ENCODE measurements at places on chromosomes 13 and 19.

DNA sequence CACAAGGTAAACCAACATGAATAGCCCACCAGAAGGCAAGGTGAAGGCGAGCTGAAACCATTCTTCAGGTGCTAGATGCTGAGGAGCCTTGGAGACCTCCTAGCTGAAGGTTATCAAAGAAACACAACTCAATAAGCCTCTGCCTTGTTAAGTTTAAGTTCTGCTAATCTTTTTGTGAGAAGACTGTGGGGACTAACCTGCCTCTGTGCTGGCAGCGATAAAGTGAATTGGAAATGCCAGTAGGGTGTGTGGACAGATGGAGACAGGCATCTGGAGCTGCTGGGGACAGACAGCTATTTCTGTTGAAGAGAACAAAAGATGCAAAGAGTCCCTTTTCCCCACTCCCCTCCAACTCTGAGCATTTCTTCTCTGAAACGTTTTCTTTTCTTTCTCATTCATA lies 33.5 kb upstream of the FLT1 start:
- no peak for DNase-seq

DNA sequence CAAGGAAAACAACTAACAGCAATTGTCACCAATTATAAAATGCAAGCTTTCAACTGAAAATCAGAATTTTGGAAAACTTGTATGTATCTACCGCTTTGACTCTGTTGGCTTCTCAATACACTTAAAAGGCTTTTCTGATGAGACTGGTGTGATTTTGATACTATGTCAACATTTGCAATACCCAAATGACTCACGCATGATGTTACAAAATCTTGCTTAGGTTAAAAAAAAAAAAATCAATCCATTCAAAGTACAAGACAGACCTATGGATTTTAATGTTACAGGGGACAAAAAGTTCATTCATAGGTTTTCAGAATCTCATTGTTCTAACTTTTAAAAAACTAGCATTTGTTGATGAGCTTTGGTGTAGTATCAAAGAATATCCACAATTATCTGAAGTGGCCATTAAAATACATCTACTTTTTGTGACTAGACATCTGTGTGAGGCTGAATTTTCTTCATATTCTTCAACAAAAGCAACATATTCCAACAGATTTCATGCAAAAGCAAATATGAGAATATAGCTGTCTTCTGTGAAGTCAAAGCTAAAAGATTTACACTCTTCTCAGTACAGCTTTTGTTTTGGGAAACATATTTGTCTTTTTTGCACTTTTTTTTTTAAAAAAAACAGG lies 10.7 kb downstream of the ELF1 start:
- DNase-seq, result no peak

DNA sequence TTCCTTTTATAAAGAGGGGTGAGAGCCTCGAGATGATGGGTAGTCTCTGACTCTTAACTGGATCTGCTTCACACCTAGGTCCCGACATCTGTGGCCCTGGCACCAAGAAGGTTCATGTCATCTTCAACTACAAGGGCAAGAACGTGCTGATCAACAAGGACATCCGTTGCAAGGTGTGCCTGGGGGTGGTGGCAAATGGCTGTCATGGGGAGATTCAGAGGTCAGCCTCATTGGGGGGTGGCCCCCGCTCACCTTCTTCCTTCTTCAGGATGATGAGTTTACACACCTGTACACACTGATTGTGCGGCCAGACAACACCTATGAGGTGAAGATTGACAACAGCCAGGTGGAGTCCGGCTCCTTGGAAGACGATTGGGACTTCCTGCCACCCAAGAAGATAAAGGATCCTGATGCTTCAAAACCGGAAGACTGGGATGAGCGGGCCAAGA lies 1.6 kb downstream of the CALR start:
- no peak for DNase-seq

GRCh38 chr13:99439048-99439447 lies 62.2 kb upstream of the TM9SF2 start:
- no peak for DNase-seq

GRCh38 chr13:44234566-44234965 lies 139.1 kb upstream of the SERP2 start:
- DNase-seq, result no peak

- no peak for DNase-seq
Observed at GRCh38 chr13:88887045-88887662, 1216.0 kb downstream of the SLITRK5 start.

DNA sequence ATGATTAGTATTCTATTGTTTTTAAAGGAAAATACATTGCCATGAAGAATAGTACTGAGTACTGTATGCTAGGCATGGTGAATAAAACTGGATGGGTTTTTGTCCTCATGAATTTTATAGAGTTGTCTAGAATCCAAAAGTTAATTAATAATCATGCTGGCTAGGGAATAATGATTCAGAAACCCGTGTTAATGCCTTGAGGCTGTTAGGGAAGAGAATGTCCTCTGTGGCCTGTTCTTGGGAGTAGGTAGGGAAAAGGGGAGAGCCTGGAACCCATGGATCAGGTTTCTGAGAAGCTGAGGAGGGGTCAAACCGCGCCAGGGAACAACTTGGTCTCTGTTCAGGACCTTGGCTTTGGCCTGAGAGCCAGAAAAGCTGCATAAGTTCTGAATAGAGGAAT lies 1376.3 kb upstream of the SLC10A2 start:
- DNase-seq, result no peak

DNA sequence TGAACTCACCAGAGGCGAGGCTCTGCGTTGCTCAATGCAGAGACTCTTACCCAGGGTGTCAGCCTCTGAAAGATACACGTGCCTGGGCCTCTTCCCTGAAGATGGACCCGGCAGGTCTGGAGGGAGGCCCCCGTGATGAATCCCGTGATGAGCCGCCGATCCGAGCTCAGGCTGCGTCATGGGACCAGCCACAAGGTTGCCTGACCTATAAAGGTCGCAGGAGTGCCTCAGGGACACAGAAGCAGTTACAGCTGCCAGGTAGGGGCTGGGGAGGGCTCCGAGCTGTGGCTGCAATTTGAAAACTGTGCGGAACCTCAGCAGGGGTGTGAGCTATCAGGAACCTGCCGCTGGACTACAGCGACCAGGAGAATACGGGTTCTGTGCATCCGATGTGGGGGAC lies 10.5 kb upstream of the ATP11A start:
- no peak for DNase-seq

DNA sequence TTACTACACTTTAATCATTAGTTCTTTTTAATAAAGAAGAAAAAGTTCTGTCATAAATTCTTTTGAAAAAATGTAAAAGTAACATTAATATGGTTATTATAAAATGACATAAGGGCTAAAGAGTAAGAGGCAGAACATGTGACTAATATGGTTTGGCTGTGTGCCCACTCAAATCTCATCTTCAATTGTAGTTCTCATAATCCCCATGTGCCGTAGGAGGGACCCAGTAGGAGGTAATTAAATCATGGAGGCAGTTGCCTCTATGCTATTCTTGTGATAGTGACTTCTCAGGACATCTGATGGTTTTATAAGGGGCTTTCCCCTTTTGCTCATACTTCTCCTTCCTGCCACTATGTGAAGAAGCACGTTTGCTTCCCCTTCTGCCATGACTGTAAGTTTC lies 104.5 kb downstream of the UGGT2 start:
- no peak for DNase-seq

DNA sequence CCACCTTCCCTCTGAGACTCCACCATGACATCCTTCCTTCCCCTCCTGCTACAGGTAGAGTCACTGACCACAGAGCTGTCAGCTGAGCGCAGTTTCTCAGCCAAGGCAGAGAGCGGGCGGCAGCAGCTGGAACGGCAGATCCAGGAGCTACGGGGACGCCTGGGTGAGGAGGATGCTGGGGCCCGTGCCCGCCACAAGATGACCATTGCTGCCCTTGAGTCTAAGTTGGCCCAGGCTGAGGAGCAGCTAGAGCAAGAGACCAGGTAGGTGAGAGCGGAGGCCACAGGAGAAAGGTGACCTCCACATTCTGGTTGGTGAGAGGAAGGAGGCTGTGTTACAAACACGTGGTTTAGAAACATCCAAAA lies 27.6 kb downstream of the KCNC3 start:
- DNase-seq, result no peak

GRCh38 chr19:17915940-17916593 lies 16.7 kb upstream of the CCDC124 start:
- DNase-seq, result no peak

DNA sequence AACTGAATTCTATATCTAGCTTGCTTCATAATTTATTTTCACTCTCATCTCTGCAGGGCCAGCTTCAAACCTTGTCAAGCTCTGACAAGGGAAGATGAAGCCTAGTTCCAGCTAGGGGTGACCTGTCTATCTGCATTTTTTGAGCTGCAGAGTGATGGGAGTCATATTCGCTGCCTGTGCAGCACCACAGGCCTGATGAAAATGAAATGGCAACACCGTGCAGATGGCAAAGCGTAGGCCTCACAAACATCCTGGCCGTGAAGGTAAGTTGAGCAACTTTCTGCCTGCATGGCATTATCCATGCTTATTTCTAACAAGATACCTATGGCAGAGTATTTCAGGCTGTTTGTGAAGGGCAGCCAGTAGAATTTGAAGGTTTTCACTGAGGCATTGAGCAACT lies 86.4 kb upstream of the C1QTNF9B start:
- no peak for DNase-seq

GRCh38 chr13:106099765-106100164 lies 435.7 kb downstream of the EFNB2 start:
- no peak for DNase-seq

DNA sequence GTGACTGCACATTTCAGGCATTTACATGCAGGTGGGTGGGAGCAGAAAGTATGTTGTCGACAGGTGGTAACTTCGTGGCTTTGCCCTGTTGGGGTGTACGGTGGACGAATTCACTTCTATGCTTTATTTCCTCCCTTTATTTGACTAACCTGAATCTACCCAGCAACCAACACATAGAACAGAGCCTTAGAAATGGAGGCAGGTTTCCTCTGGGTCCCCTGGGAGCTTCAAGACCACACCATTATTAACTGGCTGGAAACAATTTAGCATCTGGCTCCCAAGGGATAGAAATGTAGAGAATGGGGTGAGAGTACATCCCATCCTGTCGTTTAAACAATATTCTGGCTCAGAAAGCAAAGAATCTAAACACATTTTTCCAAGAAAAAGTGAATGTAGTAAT lies 244.4 kb downstream of the DLEU7 start:
- no peak for DNase-seq

DNA sequence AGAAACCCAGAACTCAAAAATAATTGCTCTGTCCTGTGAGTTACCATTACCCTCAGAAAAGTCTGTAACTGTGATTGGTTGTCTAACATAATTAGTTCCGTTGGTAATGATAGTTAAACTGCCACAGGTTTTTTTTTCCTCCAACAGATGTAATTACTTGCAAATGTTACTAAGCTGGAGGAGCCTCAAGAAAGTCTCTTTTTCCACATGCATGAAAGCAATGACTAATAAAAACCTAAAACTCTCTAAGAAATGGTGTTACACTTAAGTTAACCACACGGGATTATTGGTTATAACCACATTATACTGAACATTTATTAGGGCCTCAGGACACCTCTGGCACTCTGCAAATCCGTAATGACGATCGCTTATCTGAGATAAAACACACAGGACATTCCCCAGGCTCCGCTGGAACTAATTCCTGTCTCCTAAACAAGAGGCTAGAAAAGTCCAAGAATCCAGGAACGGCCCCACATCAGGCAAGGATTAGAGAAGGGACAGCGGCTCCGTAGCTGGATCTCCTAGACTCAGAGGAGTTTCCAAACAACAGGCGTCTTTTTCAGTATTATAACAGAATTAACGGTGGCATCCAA lies 753 bp downstream of the ZNF235 start:
- DNase-seq, result no peak

GRCh38 chr19:4588291-4588761 lies 28.8 kb upstream of the SEMA6B start:
- no peak for DNase-seq

- no peak for DNase-seq
Observed at GRCh38 chr19:29833614-29834261, 21.9 kb downstream of the CCNE1 start.

- no peak for DNase-seq
Observed at GRCh38 chr19:55188625-55189024, 8.5 kb upstream of the SYT5 start.

DNA sequence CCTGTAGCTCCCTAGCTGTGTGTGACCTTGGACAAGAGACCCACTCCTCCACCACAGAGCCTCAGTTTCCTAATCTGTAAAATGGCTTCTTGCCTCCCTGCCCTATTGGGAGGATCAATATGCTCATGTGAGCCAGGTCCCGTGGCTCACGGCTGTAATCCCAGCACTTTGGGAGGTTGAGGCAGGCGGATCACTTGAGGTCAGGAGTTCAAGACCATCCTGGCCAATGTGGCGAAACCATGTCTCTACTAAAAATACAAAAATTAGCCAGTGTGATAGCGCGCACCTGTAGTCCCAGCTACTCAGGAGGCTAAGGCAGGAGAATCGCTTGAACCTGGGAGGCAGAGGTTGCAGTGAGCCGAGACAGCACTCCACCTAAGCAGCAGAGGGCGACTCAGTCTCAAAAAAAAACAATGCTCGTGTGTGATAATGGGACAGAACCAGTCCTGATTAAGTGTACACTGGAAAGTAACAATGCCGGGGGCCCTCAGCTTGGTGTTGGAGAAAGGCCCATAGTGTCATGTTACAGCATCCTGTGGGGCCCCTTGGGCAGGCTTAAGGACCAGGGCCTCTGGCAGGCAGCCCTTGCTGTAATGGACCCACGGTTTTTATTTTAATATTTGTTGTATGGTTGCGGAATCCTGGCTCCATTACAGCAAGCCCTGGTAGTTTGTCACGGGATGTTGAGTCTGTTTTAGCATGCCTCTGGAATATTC lies 6.8 kb downstream of the RPS11 start:
- DNase-seq, result no peak

DNA sequence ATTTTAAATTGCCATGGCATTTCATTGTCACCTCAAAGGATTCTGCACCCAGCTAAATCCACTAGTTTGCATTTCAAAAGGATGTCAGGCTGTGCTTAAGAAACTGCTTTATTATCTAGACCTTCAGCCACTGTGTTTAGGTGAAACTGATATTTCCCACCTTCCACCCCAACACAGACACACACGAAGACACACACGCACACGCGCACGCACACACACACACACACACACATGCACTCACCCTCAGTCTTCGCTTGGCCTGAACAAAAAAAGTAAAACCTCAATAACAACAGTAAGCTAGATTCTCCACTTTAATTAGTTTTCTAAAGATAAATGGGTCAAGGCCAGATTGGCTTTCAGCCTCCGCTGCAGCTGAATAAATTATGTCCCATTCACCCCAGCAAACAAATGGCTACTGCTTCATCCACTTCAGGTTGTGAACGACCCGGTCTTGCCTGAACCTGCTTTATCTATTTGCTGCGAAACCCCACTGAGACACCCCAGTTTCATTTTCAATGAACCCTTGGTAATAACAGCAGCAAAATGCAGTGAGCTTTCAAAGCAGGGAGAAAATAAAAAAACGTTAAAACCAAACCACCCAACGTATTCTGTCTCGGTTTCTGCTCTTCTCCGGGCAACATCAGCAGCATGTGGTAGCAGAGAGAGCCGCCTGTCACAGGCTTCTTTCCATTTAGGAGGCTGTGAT lies 166.8 kb downstream of the DCT start:
- no peak for DNase-seq
